IPS-NIHi11 (cell line): ENCODE measurements at places on chromosomes 11 and 22.

DNA sequence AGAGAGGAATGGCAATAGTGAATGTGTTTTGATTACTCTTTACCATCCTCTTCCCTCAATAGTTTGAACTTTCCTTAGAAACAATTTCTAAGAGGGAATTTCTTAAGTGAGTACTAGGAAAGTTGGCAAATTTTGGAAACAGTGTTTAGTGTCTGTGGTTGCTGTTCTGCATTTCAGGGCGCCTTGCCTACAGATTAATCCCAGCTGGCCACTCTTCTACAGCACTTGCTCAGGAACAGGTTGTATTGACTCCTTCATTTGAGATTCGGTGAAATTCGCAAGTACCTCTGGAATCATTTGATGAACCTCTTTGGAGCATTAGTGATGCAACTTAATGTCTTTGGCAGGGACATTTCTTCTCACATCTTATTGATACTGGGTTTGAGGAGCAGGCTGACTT is 28.3 kb downstream of the JAM3 start:
- DNase-seq = no peak

DNA sequence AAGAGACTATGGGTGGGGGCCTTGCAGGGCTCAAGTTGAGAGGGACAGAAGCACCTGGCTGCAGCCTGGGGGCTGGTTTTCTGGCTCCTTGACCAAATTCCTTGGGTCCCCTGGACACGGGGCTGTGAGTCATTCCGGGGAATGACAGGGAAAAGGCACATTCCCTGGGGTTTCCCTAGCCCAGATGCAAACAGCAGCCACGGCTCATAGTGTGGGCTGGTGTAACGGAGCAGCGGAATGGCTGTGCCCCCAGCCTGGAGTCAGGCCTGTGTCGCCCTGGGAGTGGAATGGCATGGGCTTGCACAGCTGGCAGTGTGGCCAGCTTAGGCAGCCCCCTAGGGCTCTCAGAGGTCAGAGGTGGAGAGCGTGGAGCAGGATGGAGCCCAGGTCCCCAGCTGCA is 77.6 kb upstream of the KCNQ1OT1 start:
- DNase-seq = peak; percentile 32

DNA sequence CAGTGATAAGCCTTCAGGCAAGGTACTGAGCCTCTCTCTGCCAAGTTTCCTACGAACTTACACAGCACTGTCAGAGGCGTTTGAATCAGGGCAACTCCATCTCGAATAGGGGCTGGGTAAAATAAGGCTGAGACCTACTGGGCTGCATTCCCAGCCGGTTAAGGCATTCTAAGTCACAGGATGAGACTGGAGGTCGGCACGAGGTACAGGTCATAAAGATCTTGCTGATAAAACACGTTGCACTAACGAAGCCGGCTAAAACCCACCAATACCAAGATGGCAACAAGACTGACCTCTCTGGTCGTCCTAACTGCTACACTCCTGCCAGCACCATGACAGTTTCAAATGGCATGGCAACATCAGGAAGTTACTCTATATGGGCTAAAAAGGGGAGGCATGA is 20.4 kb upstream of the POGLUT3 start:
- no peak for DNase-seq

GRCh38 chr11:14687943-14688627 is 44.5 kb downstream of the PDE3B start:
- DNase-seq = no peak

DNA sequence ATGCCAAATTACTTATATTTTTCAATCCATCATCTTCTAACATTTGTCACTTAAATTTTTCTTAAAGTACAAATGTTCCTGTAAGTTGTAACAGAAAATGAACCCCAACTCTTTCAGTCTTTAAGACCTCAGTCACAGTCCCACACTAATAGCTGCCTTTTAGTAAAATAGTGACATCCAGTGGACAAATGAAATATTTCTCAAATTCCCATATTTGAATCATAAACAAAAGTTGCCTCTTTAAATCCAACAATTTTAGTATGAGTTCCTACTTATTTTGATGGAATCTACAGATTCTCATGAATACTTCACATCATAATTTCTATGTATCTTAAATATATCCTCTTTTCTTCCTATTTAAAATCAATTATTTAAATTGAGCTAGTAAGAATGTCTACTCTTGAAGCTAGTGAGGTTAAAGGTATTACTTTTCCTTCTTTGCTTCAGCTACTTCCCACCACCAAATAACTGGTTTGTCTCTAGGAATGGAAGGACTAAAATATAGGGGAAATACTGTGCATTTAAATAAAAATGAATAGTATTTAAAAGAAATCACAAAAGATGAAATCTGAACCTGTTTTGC is 9.2 kb downstream of the LIN7C start:
- no peak for DNase-seq

- no peak for DNase-seq
Measured at GRCh38 chr11:120343429-120343828, 7.2 kb downstream of the ARHGEF12 start.

GRCh38 chr11:95085117-95085816 is 4.4 kb upstream of the ENDOD1 start:
- DNase-seq = no peak

GRCh38 chr11:25576320-25576719 is 755.6 kb upstream of the ANO3 start:
- DNase-seq = no peak

GRCh38 chr11:36605221-36606216 is 7.5 kb upstream of the RAG2 start:
- DNase-seq = no peak

- DNase-seq = no peak
Measured at GRCh38 chr11:79189055-79189454, 251.8 kb downstream of the TENM4 start.

DNA sequence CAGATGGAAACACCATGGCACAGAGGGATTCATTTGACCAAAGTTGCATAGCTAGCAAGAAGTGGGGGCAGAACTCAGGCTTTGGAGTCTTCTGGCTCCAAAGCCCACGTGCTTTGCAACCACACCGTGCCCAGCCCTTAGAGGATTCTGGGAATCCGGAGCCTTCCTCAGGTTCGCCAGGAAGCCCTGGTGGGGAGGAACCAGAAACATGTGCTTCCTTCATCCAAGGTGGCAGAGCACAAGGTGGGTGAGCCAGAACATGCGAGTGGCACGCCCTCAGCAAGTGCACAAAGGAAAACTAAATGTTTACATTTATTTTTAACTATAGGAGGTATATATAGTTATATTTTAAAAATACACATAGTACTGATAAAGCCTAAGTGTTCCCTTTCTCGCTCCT is 151.9 kb upstream of the NECTIN1 start:
- DNase-seq = no peak

- DNase-seq = no peak
Measured at GRCh38 chr11:11267312-11267711, 85.7 kb downstream of the CSNK2A3 start.

DNA sequence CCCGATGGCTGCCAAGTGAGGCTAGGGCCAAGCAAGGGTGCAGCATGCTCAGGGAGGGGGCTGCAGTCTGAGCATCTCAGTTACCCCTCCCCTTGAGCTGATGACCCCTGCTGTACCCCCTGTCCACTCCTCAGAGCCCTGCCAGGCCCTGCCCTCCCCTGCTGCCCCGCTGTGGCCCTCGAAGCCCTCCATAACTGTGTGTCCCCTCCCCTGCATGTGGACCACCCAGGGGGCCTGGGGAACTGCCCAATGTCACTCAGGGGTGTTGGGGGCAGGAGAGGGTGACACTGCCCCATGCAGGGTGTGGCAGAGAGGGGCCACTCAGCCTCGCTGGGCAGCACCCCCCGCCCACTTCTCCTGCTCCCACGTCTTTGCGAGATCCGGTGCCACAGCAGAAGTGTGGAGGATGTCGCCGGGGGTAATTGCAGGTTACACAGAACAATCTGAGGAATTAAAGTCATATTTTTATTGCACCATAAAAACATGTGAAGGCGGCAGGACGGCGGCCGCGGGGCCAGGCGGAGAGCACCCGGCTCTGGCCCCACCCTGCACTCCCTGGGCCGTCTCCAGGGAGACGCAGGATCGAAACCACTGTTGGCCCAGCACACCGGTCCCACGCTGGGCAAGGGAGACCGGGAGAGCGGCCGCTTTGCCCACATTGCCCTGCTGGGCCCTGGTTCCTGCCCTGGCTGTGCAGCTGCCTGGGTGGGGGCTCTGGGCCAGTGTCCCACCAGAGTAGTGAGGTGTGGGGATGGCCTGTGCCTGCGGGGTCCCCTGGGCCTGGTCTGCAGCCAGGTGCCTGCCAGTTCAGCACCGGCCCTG is 18.7 kb upstream of the GNB1L start:
- no peak for DNase-seq

DNA sequence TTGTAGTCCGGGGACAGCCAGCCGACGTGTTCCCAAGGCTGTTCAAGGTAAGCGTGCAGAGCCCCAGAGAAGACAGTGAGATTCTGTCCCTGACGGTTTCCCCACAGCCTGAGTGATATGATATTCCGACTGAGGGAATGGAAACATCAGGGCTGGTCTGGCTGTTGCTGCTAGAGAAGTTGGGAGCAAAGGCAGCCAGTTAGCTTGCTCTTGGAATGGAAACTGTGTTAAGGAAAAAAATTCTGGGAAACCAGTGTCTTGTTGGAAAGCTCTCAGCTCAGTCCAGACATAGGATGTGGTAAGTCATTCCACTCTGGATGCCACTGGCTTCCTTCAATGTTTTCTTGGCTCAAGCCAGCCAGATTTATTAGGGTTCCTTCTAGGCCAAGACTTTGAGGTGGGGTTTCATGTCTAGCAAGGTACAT is 8.8 kb downstream of the CRY2 start:
- DNase-seq = no peak

- DNase-seq = no peak
Measured at GRCh38 chr22:41939981-41940831, 6.7 kb downstream of the CENPM start.
